ENCODE measurements at places on chromosomes 3 and 15. TPM values are rescaled to one million over a fixed set of nuclear protein-coding genes. Genes with fewer than 3 reads are reported as not detected.

HHLA2 gene
- not detected for total RNA-seq

COL7A1 gene
- total RNA-seq, result 36.7 TPM

SPINT1 gene
- total RNA-seq, result under 0.01 TPM

CHRNA7 gene
- 0.26 TPM for total RNA-seq

SLC51A gene
- total RNA-seq, result not detected

KBTBD13 gene
- total RNA-seq, result not detected

CNTN4 gene
- total RNA-seq, result 0.51 TPM

WDR93 gene
- 0.17 TPM for total RNA-seq

ALDH1A3 gene
- 73.7 TPM for total RNA-seq

PLA2G4D gene
- not detected for total RNA-seq

ULK3 gene
- 11.8 TPM for total RNA-seq

GLDN gene
- total RNA-seq, result 50.7 TPM

HOMER2 gene
- 9.9 TPM for total RNA-seq

ROPN1 gene
- total RNA-seq, result not detected

FETUB gene
- total RNA-seq, result not detected

GP9 gene
- not detected for total RNA-seq

BFSP2 gene
- not detected for total RNA-seq

COL8A1 gene
- total RNA-seq, result 24.7 TPM

FRMD5 gene
- total RNA-seq, result 4.3 TPM

IGSF11 gene
- 0.26 TPM for total RNA-seq

Data from fibroblast of lung (primary cell).